ENCODE measurements at places on chromosomes 7 and 10.

- DNase-seq: no peak
These were observed 23.2 kb downstream of the LYZL2 start for GRCh38 chr10:30606313-30606712.

- peak; percentile 61 for DNase-seq
These were observed 10.3 kb downstream of the SFXN3 start for GRCh38 chr10:101041252-101041761.

- DNase-seq: no peak
These were observed 2.7 kb downstream of the BICC1 start for GRCh38 chr10:58515291-58515941.

DNA sequence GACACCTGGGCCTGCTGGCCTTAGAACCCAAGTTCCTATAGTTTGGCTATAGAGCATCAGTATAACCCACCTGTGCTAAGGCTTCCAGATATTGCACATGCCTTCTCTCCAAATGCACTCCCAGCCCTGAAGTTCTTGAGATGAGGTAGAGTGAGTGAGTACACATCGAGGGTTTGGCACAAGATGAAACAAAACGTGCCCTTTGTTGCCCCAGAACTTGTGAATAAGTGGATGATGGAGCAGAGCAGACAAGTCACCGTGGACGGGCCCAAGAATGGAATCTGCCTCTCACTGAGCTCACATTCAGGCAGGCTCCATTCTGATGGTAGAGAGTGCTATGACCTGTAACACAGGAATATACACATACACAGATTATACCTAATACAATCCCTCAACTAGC, 73.0 kb upstream of the STK17A start:
- no peak for DNase-seq

GRCh38 chr7:44158873-44159631, 17.9 kb upstream of the MYL7 start:
- no peak for DNase-seq

GRCh38 chr7:83486957-83487356, 162.0 kb downstream of the SEMA3E start:
- no peak for DNase-seq

DNA sequence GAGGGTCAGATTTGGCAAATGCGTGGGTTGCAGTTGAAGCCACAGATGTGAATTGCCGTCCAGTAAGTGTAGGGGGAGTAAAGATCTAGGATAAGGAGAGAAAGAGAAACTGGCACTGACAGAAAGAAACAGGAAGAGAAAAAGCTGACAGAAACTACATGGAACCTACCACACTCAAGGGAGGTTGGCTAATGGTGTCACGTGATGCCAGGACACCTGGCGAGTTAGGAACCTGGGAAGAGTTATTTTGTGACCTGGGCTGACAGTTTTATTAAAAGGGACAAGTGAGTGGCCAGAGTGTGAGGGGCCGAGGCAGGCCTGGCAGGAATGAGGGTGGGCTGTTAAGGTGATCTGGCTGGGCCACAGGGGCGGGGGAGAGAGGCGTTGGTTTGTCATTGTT, 188.7 kb downstream of the ADARB2 start:
- no peak for DNase-seq

GRCh38 chr7:2196381-2197378, 36.1 kb downstream of the MAD1L1 start:
- no peak for DNase-seq

- DNase-seq: no peak
These were observed 22.6 kb downstream of the CPXM2 start for GRCh38 chr10:123869020-123869414.

- peak; percentile 99 for DNase-seq
These were observed 250.9 kb downstream of the TWIST1 start for GRCh38 chr7:18866359-18867036.

DNA sequence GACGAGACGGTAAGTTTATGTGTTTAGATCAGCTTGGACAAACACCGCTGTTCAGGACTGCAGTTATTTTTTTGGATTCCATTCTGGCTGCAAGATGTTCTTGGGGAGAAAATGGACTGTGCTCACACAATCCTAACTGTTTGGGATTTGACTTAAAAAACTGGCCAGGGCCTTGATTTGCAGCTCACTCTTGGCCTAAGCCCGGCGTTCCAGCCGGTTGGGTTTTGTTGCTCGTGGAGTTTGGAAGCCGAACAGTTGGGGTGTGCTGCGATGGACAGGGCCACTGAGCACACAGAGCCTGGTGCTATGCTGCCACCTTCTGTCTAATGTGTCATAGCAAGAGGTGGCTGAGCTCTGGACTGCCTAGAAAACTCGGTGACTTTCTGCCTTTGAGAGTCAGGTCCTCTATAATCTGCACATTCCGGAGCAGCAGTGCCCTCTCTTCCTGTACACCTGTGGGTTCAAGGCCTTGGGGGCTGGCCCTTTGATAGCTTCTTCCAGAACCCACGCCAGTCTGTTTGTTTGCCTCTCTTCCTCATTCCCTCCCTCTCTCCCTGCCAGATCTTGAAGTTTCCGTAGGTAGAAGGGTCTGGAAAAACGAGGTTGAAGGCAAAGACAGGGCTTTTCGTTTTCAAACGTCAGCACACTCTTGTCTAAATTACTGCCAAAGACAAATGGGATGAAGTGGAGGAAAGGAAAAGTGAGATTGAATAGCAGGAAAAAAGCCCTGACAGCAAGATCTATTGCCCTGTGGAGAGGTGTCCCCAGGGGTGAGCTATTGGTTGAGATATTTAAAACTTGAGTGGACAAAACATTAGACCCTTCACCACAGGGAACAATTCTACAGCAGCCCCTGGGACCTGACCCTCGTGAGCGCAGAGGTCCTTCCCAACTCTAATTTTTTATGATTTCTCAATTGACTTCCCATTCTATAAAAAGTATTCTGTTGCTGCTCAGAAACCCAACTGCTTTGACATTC, 167.5 kb upstream of the HABP2 start:
- DNase-seq: peak; percentile 45

DNA sequence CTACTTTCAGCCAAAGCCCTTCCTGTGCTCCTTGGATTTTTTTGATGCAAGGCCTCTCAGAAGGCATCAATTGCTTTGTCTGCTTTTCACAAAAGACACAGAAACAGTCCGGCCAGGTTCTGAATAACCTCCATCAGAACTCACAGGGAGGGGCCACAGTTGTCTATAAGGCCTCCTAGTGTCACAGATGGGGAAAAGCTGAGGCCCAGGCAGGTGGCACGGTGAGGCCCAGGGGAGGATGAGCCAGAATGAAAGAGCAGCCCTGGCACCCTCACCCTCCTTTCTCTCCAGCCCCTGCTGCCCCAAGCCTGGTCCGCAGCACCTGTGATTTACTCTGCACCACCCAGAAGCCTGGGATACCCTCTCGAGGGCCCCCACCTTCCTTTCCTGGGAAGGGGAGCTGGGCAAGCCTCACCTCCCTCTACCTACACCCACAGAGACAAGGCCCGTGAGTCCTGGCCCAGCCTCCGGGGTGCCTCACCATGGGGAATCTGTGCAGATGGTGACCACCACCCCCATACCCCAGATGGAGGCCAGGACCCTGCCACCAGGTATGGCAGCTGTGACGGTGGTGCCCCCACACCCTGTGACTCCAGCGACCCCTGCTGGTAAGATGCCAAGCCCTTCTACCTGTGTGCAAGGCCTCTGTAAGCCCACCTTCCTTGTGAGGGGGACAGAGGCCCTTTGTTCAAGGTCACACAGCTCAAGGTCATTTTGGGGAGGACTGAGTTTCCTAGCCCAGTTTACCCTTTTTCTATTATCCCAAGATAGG, 26.2 kb upstream of the ZNF467 start:
- DNase-seq: no peak

DNA sequence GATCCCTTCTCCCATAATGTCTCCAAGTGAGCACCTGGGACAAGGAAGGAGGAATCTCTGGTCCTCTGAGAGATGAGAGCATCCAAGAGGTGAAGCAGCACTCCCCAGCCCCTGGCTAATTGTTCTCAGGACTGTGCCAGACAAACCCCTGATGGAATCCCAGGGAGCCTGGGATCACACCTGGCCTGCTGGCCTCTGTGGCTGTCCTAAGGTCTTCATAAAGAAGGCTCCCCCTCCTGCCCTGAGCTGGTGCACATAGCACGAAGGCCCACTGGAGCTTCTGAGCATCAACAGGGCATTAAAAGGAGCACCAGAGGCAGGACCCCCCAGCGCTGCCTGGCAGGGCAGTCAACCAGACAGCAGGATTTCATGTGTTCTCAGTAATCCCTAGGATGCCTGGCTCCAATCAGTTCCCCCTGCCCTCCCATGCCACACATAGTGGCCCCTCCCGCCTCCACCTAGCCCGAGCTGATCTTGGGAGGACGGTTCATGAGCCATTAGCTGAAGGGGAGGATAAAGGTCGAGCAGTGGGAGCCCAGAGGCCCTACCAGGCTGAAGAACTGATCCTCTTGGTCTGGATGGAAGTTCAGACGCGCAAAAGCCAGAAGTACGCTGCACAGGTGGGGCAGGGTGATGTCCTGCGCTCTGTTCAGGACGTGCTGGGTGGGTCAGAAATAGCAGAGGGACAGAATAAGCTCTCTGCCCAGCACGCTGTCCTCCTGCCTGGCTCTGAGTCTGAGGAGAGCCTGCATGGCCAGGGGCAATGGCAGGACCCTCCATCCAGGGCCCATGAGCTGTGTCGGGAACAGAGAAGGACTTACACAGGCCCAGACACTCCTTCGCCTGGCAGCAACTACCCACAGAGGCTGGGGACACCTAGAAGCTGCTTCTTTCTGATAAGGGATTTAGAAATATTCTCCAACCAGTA, 8.4 kb downstream of the TBRG4 start:
- no peak for DNase-seq

- DNase-seq: no peak
These were observed 30.6 kb upstream of the GALNTL5 start for GRCh38 chr7:151925446-151926335.

DNA sequence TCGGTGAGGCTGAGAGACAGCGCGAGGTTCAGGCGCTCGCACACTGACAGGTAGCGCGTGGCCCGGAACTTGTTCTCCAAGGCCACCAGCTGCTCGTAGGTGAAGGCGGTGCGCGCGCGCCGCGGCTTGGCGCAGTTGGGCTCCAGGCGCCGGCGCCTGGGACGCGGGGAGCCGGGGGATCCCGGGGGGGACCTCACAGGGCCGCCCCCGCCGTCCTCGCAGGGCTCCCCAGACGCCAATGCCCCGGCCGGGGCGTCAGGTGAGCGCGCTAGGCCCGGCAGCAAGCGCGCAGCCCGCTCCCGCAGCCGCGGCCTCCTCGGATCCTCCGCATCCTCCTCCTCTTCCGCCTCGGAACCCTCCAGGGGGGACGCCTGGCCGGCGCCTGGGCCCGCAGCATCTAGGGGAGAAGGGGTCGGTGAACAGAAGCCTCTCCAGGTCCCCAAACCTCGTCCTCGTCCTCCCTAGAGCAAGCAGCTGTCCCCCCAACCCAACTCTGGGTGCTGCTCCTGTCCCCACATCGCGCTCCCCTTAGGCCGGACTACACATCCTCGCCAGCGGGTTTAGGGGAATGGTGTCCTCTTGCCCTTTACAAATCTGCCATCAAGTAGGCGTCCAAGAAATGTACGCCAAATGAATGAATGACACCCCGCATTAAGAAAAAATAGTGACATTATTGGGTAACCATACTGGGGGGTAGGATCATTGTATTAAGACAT, 1.9 kb downstream of the NKX1-2 start:
- DNase-seq: no peak

DNA sequence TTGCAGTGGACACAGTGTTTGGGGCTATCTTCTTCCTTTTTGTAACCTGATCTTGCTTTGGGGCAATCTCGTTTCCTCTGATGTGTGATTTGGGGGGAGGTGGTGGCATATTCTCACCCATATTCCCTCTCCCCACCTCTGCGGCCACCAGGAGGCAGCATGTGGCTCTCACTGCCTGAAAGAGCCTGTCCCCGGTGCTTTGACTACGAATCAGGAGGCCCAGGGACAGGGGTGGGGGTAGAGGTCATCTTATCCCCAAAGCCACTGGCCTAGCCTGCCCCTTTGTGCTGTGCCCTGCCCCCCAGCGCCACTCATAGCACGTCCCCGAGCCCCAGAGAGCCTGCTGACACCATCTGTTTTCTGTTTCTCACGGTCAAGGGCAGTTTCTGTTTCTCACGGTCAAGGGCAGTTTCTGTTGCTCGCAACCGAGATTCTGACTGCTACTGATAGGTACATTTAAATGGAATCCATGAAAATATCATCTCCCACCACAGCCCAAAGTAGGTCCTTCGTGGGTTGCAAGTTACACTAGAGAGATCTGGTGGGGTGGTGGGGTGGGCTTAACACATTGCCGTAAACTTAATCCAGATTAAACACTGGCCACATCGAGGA, 28.2 kb downstream of the PHYH start:
- DNase-seq: no peak

GRCh38 chr10:131166486-131166885, 145.0 kb downstream of the TCERG1L start:
- no peak for DNase-seq

- DNase-seq: no peak
These were observed 15.6 kb upstream of the VSIR start for GRCh38 chr10:71788954-71789353.
